ENCODE measurements at places on chromosomes 13 and 19.

- DNase-seq: no peak
Observed at GRCh38 chr13:74687442-74688182, 553.4 kb upstream of the KLF12 start.

DNA sequence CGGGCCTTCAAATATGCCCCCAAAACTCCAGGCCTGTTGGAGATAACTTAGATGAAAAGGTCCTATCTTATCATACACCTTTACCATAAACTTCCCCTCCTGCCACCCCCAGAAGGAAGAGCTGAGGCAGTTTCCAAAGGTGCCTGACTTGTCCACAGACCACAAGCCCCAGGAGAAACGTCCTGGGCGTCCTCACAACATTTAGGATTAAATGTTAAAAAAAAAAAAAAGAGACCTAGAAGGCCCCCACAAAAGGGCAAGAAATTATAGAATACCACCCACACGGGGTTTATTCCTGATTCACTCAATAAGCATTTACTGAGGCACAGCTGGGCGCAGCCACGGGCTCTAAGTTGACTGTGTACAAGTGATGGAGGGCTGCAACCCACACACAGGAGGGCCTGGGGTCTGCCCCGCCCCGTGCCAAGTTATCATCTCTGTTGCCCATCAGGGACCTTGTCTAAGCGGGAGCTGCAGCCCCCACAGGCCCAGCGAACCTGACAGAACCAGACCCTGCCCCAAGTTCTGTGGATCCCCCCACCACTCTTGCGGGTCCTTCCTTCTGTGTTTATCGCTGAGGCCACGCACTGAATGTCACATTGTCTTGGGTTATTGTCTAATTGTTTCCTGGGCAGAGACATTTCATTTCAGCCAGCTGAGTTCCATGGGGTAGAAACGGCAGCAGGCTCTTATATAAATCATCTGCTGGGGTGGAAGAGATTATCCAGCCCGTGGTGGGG, 83.0 kb upstream of the TM9SF2 start:
- DNase-seq: no peak

DNA sequence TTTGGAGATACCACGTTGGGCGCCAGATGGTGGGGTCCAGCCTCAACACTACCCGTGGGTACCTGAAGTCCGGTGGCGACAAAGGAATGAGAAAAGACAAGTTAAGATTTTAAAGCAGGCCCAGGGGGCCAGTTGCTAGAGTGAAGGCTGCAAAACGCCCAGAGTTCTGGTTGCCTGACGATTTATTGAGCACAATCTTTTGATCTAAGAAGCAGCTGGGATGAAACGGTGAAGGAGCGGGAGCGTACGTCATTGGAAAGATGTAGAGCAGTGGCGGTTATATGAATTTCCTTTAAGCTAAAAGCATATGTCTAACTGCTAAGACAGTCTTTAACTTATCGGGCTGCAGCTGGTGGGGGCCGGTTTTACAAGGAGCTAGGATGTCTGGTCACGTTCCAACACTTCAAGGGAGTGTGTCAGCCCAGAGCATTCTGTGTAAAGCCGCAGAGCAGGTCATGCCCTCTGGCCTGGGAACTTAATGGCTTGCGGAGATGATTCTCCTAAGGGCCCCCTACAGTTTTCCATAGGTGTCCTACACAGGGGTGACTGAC, 28.9 kb upstream of the EVI5L start:
- no peak for DNase-seq

GRCh38 chr19:10863107-10863717, 8.1 kb upstream of the CARM1 start:
- no peak for DNase-seq

DNA sequence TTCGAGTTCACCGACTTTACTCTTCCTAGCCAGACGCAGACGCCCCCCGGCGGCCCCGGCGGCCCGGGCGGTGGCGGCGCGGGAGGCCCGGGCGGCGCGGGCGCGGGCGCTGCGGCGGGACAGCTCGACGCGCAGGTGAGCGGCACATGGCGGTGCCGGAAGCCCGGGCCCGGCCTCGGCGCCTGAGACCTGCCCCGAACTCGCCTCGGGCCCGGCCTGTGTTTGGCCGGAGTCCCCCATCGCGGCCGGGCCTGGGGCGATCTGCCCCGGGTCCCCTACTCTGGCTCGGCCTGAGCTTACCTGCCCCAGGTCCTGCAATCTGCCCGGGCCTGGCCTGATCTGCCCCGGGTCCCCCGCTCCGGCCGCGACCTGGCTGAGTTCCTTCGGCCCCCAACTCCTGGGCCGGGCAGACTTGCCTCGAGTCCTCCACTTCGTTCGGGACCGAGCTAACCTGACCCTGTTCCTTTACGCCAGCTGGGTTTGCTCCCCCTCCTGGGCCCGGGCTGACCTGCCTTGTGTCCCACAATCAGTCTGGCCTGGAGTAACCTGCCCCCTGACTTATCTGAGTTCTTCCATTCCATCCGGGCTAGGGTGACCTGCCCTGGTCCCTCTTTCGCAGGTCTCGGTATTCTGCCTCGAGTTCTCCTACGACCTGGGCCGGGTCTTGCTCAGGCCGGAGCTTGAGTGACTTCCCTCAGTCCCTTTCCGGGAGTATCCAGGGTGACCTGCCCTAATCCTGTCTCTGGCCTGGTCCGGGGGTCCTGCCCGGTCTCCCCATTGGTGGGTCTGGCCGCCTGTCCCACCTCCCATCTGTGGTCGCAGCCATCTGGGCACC, 764 bp downstream of the UPF1 start:
- DNase-seq: peak; percentile 60

DNA sequence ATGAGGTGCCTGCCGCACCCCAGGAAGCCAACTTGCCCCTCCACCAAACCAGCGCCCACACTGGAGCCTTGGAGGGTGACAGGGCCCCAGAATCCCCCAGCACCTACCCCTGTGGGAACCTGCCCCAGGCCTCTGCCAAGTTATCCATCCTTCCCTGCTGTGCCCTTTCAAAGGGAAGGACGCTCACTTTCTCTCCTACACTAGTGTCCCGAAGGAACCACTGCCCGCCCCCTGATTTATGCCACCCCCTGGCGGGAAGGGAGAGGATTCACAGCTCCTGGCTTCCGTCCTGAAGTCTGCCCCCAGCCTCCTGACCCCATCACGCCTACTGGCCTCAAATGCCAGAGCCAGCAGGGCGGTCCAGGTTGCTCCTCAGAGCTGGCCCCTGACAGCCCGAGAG, 1.4 kb downstream of the EVI5L start:
- peak; percentile 47 for DNase-seq

DNA sequence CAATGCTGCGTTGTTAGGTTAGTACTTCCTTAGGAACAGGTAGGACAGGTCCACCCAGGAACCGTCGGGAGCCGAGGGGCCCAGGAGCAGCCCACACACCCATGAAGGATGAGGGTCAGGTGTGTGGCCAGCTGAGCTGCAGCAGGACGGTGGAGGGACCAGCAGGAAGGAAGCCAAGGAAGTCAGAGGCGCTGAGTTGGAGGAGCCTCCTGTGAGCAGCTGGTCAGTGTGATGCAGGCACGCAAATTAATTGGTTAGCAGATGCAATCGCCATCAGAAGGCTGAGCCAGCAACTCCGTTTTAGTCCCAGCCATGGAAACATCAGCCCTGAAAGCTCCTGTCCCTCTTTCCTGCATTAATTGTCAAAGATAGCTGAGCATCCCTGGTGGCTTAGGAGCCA, 114.9 kb upstream of the SOX1 start:
- no peak for DNase-seq
